ENCODE measurements at places on chromosomes 4 and X.

DNA sequence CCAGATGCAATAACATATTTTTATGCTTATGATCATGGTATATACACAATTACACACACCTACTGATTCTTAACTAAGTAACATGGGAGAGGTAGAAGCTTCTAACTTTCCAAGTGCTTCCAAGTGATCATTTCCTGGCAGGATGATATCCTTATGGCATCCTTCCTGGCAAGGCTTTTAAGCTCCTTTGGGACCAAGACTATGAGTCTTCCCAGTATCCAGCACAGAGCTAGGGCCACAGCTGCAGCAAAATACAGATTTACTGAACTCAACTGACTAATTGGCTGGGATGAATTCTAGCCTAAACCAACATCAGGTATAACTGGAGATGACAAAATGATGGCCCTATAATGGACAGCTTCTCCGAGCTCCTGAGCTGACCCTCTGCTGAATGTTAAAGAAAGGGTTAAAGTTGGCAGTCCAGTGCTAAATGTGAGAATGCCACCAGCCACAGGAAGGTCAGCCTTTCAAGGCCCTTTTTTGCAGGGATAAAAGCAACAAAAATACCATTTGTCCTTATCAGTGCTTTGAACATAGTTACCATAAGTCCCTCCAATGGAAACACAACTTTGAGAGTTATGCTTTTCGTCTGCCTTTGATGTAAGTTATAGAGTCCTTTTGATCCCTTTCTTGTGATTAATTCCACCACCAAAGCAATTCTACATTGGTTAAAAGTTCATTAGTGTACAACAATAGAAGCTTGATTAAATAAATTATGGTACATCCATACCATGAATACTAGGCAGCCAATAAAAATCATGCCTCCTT is 73.4 kb downstream of the MGST2 start:
- no peak for DNase-seq

DNA sequence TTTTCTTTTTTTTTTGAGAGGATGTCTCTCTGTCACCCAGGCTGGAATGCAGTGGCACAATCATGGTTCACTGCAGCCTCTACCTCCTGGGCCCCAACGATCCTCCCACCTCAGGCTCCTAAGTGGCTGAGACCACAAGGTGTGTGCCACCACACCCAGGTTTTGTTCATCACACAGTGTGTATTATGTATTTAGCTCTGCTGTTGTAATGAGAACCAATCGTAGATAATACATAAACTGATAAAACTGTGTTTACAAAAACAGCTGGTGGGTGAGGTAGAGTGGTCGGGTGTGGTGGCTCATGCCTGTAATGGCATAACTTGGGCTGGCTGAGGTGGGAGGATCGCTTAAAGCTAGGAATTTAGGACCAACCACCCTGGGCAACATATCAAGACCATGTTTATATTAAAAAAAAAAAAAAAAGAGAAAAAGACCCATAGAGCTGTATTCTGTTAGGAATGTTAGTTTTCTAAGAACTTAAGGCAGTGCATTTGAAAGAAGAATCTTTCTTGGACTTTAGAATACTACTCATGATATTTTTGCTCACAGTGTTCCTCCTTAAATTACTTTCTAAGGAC is 34.9 kb downstream of the POLR2B start:
- no peak for DNase-seq

DNA sequence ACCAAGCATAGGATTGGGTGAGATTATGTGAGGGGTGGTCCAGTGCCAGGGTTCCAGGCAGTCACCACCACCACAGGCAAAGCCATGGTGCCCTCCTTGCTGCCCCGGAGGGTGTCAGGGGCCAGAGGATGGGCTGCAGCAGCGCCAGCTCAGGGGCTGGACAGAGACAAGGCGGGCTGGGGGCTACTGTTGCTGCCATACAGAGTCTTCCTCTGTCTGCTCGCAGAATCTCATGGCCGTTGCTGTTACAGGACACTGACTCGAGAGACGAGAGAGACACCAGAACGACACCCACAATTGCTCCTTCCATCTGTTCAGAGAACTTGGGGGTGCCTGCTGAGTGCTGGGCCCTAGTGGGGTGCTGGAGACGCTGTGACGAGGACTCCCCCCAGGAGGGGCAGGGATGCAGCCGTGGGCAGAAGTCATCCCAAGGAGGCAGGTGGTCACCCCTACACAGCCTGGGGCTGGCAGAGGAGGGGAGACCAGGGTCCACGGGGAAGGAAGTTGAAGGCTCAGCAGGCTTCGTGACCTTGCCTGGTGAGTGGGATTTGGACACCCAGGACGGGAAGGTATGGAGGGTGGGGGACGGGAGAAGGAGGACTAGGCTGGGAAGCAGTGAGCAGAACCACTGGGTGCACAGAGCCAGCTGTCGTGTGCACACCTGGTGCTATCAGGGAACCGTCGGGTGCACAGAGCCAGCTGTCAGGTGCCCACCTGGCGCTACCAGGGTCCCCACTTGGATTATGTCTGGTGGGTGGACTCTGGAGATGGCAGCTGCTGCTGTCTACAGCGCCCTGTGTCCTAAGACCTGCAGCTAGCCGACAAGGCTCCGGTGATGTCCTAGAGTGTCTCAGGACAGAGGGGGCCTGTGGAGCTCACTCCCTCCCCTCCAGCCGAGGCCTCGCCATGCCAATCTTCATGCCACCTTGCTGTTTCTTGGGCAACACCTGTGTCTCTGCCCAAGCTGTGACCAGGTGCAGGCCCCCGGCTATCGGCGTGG is 43.9 kb upstream of the HMX1 start:
- DNase-seq = no peak

DNA sequence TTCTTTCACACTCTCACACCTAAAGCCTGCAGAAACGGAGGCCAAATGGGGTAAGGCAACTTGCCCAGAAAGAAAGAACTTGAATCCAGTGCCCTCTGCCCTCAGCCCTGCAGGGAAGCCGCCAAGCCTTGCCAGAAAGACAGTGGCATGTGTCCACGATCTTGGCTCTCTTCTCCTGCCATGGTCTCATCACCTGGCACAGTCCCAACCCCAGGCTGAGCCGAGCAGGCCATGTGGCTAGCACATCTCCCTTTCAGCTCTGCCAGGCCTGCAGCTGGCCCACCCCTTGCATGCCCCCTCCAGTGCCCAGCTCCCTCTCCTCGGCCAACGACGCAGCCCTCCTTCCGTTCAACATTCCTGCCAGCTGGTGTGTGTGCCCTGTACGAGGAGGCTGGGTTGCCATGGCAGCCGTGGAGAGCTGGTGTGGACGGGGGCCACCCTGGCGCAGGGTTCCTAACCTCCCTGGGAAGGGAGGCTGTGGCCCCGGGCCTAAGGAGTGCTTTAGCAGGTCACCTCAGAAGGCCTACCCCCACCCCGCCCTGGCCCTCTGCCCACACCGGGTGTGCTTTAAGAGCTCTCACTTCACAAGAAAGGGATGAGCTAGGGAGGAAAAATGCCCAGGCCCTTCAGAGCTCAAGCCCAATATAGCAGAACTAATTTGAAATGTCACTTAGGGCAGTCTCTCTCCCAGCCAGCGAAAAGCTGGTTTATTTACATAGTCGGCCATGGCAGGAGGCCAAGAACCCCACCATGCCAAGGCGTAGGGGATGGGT is 73.0 kb upstream of the PJA1 start:
- DNase-seq = no peak

DNA sequence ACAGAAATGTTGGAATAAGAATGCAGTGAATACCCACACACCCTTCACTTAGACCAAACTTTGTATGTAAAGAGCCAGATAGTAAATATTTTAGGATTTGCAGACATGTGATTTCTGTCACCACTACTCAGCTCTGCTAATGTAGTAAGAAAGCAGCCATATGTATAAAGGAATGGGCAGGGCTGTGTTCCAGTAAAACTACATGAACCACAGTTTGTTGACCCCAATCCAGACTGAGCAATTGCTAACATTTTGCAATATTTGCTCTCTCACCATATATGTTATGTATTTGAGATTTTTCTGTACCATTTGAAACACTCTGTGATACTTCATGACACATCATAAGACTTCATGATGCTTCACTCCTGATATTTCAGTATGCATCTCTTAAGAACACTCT is 32.0 kb upstream of the TBC1D1 start:
- DNase-seq = no peak

DNA sequence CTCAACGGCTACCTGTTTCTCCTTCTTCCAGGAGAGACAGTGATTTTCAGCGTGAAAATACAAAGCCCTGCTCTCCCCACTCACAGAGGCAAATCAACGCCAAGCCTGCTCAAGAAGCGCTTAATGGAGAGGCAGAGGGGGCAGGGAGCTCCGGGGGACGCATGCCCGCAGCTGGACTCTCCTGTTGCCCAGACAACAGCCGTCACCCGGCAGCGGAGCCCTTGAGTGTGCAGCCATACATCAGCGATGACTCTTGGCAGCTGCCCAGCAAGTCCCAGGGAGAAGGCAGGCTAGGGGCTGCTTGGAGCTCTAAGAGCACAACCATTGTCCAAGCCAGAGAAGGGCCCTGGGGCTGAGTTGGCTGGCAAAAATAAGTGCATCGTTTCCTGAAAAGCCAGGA is 71.0 kb upstream of the AFAP1 start:
- no peak for DNase-seq

- DNase-seq = no peak
Observed at GRCh38 chrX:109843963-109844751, 111.1 kb upstream of the ACSL4 start.

DNA sequence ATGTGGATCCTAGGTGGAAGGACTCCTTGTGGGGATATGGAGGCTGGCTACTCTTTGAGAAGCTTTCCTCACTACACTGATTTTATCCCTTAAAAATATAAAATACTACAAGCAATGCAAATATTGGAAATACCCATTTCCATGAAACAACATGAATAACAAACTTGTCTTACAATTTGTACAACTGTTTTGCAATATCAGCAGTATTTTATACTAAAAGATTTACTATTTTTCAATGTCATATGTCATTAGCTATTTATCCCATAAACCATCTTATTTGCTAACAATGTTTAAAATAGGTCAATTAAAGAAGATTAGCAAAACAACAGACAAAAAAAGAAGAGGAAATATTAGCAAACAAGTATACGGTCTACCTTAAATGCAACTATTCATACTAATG is 1674.1 kb downstream of the PCDH7 start:
- DNase-seq = no peak

GRCh38 chr4:159070742-159071141 is 32.1 kb upstream of the RAPGEF2 start:
- DNase-seq = no peak

GRCh38 chr4:53119680-53120079 is 246.2 kb downstream of the SCFD2 start:
- no peak for DNase-seq

- DNase-seq = no peak
Observed at GRCh38 chr4:149223659-149224058, 592.0 kb downstream of the IQCM start.

GRCh38 chr4:109979920-109980717 is 67.4 kb downstream of the EGF start:
- DNase-seq = no peak

- no peak for DNase-seq
Observed at GRCh38 chrX:63746278-63746677, 38.7 kb downstream of the ARHGEF9 start.

DNA sequence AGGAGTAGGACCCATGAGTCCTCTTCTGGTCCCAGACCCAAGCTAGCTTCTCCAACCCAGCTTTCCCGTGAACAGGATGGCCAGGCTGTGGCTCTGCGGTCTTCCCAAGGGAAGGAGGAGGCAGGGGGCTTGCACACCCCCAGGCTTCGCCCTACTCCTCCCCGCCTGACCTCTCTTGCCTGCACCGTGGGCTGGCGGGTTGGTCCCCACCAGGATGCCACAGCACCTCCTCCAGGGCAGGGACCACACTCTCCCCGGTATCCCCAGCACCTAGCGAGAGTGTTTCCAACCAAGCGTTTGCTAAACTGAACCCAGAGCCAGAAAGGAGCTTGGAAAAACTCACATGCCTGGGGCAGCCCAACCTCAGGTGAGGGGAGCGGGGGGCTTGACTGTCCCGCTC is 9.0 kb upstream of the S100P start:
- no peak for DNase-seq

DNA sequence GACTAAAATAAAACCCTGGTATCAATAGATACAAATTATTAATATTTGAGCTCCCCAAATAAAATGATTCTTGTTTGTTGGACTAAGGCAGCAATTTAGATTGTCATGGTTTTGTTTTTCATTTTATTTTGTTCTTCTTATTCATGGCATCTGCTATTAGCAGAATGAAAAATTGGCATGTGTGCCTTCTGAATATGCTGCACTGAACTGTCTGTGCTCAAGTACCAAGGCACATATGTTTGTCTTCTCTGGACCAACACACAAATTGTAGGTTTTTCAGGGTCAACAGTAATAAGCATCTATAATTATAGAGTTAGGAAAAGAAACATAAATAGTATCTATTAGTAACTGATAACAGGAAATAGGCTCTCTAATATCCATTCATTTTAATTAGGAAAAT is 121.1 kb downstream of the BANK1 start:
- DNase-seq = no peak

All from stimulated activated CD8-positive, alpha-beta memory T cell treated with anti-CD3 and anti-CD28 coated beads, Interleukin-2, amount 100 ng/mL, for 48 hours (primary cell).